ENCODE measurements at places on chromosomes 3 and 15.

GRCh38 chr3:172369590-172370259, 78.5 kb downstream of the GHSR start:
- no peak for DNase-seq

DNA sequence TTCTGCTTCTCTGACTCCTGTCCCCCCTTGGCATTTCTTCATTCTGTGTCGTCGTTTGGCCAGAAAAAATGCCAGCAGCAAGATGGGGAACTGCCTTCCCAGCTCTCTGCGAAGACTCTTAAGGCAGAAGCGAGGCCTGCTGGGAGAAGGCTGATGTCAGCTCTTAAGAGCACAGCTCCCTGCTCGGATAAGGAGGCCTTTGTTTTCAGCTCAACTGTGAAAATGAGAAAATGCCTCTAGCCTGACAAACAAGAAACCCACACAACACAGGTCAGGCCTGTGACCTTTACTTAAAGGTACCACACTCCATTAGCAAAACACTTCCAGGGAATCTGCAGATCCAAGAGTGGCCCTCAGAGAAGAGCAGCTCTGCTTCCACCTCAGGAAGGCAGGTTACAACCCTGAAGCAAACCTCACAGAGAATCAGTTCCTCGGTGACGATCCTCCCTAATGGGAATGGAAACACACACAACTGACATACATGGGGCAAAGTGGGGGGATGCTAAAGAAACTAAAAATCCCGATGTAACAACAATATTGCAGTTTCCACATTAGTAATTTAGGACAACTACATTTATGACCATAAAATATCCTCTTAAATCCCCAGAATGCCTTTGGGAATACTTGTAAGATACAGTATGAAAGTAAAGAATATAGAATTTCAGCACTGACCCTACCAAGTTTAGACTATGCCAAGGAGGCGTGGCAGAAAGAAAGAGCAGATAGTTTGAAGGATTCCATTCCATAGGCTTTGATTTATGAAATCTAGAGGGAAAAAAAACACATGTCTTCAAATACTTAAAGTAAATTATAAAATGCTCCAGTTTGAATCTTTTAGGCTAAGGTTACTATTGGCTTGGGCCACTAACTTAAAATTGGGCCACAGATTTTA, 52.1 kb downstream of the VGLL4 start:
- DNase-seq = no peak

DNA sequence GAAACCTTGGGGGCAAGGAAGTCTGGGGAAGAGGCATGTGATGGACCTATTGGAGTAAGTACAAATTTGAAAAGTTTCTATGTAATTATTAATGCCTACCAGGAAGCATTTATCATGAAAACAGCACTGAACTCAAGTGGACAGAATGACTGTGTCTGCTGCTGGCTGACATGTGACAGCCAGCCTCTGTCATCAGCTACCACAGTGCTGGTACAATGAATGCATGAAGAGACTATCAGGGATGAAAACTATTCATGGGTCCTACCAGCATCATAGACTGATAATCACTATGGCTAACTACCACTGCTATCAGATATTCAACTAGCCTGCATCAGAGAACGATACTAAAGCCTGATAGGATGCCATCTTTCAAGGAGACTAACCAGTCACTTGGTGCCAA, 193.5 kb downstream of the RAP2B start:
- no peak for DNase-seq

DNA sequence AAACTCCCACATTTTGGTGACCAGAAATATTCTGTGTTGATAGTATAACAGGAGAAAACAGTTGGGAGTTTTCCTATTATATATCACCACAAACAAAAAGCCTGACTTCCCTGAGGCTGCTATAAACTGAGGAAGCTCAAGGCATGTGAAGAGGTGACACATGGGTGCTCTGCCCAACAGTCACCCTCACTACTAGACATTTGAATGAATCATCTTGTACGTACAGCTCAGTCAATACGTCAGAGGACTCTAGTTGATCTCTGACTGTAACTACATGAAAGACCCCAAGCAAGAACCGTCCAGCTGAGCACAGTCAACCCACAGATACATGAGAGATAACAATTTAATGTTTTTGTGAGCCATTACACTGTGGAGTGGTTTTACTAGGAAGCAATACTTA, 338.3 kb upstream of the ATP11B start:
- no peak for DNase-seq

GRCh38 chr15:27797765-27798164, 301.4 kb downstream of the OCA2 start:
- no peak for DNase-seq

DNA sequence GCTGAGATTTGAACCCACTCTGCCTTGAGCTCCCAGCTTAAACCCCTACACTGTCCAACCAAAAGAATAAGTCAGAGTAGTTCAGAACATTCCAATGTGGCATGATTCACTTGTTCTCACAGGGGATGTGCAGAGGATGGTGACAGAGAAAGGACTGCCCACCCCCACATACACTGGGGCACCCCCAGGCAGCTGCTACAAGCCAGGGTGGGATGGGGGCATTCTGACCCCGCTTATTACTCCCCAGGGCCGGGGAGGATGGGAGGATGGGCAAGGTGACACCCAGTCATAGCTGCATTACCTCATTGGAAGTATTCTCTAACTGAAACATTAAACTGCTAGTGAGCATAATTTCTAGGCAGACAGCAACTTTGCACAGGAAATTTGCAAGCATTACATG, 126.0 kb upstream of the PRR20G start:
- DNase-seq = no peak

DNA sequence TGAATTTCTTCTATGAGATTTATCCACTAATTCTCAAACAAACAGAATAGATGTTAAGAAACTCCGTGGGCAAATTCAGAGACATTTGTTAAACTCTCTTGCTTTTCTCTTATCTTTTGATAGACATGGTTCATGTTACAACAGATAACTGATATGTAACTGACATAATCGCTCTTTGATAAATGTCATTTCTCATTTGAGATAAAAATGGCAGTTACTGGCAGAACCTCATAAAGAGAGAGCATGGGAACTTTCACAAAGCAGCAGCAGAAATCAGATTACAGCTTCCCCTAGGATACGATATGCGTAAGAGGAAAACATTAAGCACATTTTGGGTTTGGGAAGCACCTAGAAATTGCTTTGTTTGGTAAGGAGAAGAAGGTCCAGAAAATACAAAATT, 126.1 kb downstream of the CADPS start:
- DNase-seq = no peak

GRCh38 chr15:87619161-87619960, 637.2 kb downstream of the NTRK3 start:
- no peak for DNase-seq

- DNase-seq = no peak
These were observed 9.9 kb upstream of the PAQR9 start for GRCh38 chr3:142973217-142974009.

GRCh38 chr3:105195260-105195659, 171.4 kb upstream of the ALCAM start:
- DNase-seq = no peak

DNA sequence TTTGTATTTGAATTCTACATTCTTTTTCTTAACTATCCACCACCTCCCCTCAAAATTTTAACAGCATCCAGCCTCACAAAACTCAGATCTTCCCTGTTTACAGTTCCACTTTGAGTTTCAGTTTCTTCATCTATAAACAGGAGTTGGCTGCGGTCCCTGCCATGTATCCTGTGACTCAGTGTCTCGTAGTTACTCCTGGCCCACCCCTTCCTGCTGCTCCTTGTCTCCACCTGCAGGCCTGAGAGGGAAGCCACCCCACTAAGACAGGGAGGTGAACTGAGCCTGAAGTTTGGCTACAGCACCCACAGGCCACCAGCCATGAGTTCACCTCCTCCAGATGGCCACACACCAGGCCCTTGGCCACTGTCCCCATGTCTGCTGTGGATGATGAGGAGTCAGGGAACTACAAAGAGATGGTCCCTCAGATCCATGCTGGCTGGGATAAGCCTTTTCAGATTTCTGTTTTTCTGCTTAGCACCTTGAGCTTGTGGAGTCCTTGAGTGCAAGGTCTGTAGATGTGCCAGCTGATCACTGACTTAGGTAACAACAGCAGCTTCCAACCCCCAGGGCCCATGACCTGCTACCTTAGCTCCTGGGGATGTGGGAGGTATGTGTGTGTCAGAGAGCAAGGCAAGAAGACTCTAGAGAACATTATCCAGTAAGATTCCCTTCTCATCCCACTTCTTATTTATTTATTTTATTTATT, 37.5 kb downstream of the CD86 start:
- DNase-seq = peak; percentile 77

GRCh38 chr15:34813446-34814190, 18.3 kb upstream of the ACTC1 start:
- DNase-seq = no peak

DNA sequence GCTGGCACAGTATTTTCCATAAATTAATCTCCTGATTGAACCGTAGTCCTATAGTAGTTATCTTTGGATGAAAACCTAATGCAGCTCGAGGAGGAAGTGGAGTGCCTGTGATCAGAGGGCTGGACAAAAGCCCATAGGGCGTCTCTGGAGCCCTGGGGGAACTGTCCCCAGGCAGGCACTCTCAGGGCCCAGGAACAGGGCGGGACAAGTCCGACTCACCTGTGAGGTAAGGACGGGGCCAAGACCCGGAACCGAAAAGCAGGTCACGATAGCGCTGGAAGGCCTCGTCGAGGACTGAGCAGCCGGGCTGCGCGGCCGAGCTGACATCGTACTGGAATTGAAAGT, 341 bp downstream of the HEXA start:
- no peak for DNase-seq

- DNase-seq = no peak
These were observed 7.9 kb upstream of the ANPEP start for GRCh38 chr15:89822611-89822950.

DNA sequence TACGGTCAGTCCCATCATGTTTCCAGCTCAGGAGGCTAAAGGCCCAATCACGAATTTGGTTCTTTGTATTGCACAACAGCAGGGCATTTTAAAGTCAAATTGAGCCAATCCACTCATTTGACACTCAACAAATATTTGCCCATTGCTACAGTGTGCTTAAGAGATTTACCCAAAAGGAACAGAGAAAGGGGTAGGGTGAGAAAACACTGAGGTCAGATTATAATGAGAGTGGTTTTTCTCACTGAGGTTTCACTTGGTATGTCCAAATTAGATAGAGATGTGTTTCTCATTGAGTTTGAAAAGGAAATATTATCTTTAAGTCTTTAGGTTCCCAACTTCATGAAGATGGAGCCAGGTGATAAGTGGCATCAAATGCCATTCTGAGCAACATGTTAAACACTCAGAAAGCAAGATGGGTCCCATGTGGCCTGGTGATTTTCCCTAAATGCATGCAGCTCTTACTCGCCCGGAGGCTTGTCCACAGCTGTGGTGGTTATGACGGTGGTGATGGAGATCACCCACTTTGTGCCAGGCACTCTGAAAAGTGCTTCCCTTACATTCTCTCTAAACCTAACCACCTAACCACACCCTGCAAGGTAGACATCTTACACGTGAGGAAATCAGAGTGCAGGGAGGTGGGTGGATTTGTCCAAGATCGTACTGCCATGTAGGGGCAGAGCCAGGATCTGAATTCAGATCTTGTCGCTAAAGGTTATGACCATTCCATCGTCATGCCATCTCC, 31.2 kb upstream of the USP3 start:
- peak; percentile 53 for DNase-seq

- DNase-seq = no peak
These were observed 165.0 kb upstream of the TLE3 start for GRCh38 chr15:70262591-70263274.

DNA sequence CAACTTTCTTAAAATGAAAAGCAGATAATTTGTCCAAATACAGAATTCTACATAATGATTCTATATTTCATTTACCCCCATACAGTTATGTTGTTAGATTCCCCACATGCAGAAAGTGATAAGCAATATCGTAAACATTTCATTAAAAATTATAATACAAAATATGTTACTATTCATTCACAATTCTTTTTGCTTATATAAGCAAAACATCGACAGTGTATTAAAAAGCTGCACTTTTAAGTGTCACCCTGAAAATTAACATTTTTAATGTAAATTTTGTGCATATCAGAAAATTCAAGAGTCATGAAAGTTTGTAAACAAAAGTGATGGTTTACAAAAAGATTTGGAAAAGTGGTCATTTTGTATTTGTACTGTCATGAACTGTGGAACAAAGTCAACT, 19.2 kb downstream of the TMEM212 start:
- no peak for DNase-seq

DNA sequence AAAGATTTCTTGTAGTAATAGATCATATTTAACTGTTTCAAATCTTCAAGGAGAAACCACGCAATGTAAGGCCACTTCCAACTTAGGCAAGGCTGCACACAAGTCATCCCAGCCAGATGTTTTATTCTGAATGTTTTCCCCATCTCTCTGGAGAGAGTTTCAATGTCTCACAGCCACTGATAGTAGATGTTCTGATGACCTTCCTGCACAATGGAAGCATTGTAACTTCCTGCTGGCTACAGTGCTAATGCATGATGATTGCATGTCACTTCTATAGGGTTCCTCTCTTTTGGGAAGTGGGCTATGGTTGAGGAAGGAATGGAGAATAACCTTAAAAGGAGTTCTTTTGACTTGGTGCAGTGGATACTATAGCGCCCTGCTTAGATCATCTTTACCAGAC, 328.0 kb downstream of the ZNF621 start:
- DNase-seq = no peak

DNA sequence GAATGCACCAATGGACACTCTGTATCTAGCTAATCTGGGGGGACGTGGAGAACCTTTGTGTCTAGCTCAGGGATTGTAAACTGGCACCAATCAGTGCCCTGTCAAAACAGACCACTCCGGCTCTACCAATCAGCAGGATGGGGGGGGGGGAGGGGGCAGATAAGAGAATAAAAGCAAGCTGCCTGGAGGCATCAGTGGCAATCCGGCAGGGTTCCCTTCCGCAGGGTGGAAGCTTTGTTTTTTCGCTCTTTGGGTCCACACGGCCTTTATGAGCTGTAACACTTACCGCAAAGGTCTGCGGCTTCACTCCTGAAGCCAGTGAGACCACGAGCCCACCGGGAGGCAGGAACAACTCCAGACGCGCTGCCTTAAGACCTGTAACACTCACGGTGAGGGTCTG, 827.1 kb downstream of the PLOD2 start:
- DNase-seq = no peak

DNA sequence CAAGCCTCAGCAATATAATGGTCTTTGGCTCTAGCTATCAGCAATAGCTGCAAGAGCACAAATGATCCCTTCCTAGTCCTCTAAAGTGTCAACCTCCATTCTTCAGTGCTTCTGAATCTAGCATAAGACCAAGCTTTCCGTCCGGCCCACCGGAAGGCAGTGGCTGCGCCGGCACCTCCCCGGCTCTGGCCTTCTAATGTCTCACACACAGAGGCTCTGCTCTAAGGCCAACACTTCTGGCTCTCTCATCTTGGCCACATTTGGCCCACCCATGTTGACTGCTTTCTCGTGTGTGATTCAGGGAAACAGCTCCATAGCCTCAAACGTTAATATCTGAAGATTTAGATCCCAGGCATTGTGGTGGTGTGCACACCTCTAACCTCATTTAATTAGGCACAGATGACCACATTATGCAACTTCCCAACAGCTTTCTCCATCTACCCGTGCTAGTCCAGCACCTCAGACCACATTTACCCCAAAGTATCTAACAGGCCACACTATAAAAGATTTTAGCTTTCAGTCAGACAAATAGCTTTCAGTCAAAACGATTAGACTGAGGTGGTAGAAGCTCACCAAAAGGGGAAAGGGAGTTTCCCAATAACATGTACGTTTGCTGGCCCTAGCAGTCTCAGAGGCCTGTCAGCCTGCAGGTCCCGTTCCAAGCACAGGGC, 19.3 kb downstream of the SLC51A start:
- DNase-seq = no peak

GRCh38 chr3:473033-473800, 276.7 kb downstream of the CHL1 start:
- DNase-seq = no peak

GRCh38 chr3:142618917-142619461, 22.8 kb downstream of the PLS1 start:
- DNase-seq = no peak
